Glutamatergic neuron (in vitro differentiated cells): ENCODE measurements at places on chromosomes 11 and 22. TPM values are rescaled to one million over a fixed set of nuclear protein-coding genes. Genes with fewer than 3 reads are reported as not detected.

The PRODH gene
- 4.0 TPM for total RNA-seq

The HIC2 gene
- total RNA-seq, result 60.7 TPM

The GRM5 gene
- total RNA-seq, result not detected

The SLC7A4 gene
- total RNA-seq, result 0.59 TPM

The CHRDL2 gene
- total RNA-seq, result not detected

The CECR2 gene
- total RNA-seq, result 178 TPM

The PLAAT3 gene
- total RNA-seq, result 43.6 TPM

The PLAAT5 gene
- 11.2 TPM for total RNA-seq

The FREY1 gene
- total RNA-seq, result 0.78 TPM

The MYOD1 gene
- not detected for total RNA-seq

The MPEG1 gene
- not detected for total RNA-seq

The GTSE1 gene
- total RNA-seq, result 7.5 TPM

The OR52H1 gene
- not detected for total RNA-seq

The LRRC4C gene
- total RNA-seq, result 0.64 TPM

The TSPAN32 gene
- not detected for total RNA-seq

The BTBD18 gene
- not detected for total RNA-seq

The MS4A4E gene
- not detected for total RNA-seq

The KDELR3 gene
- not detected for total RNA-seq

The TMPRSS4 gene
- not detected for total RNA-seq

The PRR33 gene
- not detected for total RNA-seq

The CCDC116 gene
- total RNA-seq, result 0.71 TPM

The MS4A10 gene
- not detected for total RNA-seq

The SERPIND1 gene
- total RNA-seq, result not detected

The ZP1 gene
- total RNA-seq, result not detected

The PIWIL4 gene
- 0.69 TPM for total RNA-seq

The OR52A1 gene
- not detected for total RNA-seq

The CENPM gene
- total RNA-seq, result 3.4 TPM

The GGT5 gene
- 10.7 TPM for total RNA-seq

The POTEH gene
- total RNA-seq, result not detected

The CASP5 gene
- total RNA-seq, result not detected

The SLC15A3 gene
- total RNA-seq, result 4.4 TPM

The TSPAN18 gene
- total RNA-seq, result 80.4 TPM

The OSBP2 gene
- 18.3 TPM for total RNA-seq

The SYVN1 gene
- total RNA-seq, result 54.7 TPM

The CRYBB2 gene
- not detected for total RNA-seq

The UPK2 gene
- not detected for total RNA-seq

The B4GALNT4 gene
- total RNA-seq, result 418 TPM

The C11orf97 gene
- not detected for total RNA-seq

The VSIG2 gene
- total RNA-seq, result not detected

The MAJIN gene
- not detected for total RNA-seq

The ACTN3 gene
- total RNA-seq, result 2.0 TPM

The PAX6 gene
- 30.7 TPM for total RNA-seq

The RFPL3 gene
- not detected for total RNA-seq
